ENCODE measurements at places on chromosomes 13 and 19.

DNA sequence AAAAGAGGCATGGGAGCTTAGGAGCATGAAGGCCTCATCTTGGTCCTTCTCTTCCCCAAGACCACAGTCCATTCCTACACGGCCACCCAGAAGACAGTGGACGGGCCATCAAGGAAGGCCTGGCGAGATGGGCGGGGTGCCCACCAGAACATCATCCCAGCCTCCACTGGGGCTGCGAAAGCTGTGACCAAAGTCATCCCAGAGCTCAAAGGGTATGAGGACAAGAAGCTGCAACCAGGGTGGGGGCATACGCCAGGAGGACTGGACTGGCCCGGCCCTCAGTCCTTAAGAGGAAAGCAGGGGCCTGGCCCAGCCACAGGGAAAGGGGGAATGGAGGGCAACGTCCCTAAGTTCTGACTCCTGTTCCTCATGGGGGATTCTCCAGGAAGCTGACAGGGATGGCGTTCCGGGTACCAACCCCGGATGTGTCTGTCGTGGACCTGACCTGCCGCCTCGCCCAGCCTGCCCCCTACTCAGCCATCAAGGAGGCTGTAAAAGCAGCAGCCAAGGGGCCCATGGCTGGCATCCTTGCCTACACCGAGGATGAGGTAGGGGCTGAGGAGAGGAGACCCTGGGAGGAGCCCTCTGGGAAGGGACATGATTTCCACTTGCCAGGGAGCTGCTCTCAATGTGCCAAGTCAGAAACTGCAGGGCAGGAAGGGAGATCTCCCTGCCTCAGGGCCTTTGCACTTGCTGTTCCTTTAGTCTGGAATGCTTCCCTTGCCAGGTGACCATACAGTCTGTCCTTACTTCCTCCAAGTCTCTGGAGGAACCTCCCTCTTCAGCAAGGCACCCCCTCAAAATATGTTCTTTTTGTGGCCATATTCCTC is 1.9 kb upstream of the TMEM147 start:
- DNase-seq: no peak

DNA sequence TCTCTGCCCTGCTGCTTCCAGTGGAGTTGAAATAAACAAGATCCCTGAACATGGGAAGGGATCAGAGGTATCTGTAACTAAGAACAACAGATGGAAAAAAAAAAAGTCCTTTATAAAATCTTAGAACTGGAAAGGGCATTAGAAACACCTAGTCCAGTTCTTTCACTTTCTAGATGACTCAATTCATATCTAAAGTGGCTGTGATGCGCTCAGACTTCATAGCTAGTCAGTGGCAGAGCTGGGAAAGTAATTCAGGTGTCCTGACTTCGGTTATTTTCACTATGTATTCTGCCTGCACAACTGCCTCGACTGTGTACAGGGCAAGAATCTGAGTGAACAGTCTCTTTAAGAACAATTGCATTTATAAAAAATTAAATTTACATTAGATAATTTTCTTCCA is 151.8 kb upstream of the TMTC4 start:
- no peak for DNase-seq

DNA sequence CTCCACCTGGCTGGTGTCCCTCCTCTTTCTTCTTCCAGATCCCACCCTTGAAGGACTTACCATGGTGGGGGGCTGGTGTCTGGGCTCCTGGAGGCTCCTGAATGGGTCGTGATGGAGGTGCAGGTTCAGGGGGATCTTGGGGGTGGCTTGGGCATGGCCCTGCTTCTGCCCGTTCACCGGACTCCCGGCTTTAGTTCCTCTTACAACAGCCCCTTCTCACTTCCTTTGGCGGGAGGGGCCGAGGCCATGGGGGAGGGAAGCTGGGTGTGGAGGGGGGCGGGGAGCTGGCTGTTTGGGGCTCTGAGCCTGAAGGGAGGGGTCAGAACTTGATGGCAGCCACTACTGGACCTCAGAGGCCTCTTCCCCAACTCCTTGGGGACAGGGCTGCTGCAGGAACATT is at the start of gene MYO1F:
MYO1F (minus strand) TSS at position 196 of the 400 bp plus-strand sequence; CDS start at position 63, 133 bp downstream.
- DNase-seq: no peak

- no peak for DNase-seq
These were observed at the start of gene CD79A for GRCh38 chr19:41876847-41877832. Gene CD79A (plus strand): TSS chr19:41877279. CDS start chr19:41877305, 26 bp downstream.

DNA sequence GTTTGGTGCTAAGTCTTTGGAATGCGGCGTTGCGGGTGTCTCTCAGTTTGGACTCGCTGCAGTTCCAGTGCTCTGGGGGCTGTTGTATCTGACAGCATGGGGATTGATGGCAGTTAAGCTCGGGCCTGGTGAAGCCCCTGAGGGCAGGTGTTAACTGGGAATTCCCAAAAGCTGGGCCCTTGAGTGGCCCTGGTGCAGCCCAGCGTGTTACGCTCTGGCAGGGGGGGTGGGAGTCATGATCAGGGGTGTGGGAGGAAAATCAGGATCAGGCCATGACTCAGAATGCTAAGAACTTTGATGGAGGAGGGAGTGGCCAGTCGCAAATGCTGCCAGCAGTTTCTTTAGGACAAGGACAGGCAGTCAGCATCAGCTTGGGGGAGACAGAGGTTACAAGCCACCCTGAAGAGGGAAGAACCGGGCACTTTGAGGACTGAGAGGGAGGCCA is 19.6 kb downstream of the AP2A1 start:
- no peak for DNase-seq

DNA sequence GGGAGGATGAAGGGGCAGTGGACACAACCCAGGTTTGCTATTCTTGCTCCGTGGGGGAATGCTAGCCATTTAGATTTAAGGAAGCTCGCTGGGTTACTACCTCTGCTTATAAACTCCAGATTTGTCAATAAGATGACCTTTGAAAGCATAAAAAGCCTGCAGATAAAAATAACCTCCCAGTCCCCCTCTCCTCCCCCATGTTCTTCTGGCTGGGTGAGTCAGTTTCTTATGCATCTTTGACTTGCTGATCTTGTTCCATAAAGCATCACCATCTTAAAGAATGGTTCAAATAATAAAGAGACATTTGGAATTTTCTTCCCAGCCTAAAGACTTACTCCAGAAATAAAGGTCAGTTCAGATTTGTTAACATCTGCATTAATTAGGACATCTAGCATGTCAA is 118.3 kb upstream of the RNF113B start:
- DNase-seq: no peak

- DNase-seq: peak; percentile 1
These were observed 19.7 kb downstream of the CEACAM16 start for GRCh38 chr19:44718441-44719261.

DNA sequence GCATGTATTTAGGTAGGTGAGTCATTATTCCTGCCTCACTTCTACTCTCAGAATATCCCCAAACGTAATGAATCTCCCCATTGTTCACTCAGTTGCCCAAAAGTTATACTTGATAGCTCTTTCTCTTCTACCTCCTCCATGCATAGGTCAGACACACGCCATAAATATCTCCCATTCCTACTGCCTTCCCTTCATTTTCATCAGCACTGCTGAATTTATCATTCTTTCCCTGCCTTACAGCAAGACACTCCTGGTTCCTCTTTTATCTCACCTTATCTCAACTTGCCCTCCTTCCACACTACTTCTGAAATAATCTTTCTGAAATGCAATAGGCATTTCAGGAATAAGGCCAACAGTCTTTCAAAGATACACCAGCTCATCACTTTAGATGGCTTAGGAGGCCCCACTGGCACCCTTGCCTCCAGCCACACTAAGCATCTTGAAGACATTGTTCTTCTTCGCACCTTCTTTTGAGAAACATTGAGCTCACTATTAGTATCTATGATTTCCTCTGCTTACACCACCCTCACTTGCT is 333.9 kb downstream of the MYO16 start:
- DNase-seq: no peak

- no peak for DNase-seq
These were observed 142.2 kb downstream of the SIPA1L3 start for GRCh38 chr19:38049105-38049649.

DNA sequence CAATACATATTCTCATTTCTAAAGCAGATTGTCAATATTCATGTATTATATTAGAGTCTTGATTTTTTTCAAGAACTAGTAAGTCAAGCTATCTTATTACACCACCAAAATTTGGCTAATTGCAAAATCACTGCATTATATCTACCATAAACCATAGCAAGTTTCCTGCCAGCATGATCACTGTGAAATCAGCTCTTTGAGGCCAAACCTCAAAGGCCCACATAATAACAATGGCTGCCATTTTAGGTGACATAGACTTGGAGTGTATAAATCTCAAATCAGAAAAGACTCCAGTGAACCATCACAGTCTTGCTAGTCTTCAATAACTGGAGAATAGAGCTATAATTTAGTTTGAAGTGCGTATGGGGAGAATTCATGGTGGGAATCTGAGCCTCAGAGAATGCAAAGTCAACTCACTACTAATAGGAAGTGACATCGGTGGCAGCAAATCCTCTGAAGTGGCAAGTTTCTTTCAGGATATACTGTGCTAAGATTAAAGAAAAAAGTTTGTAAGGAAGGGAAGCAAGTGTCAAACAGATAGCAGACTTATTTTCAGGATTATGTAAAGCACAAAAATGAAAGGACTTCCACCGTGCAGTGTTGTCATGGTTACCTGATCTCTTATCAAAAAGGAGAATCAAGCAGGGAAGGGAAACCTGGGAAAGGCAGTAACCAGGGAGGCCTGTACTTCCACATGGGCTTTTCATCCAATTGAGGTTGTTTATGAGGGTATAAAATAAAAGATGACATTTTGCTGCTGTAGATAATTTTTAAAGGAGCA is 117.4 kb upstream of the FNDC3A start:
- DNase-seq: no peak

- DNase-seq: no peak
These were observed 17.3 kb upstream of the FCGBP start for GRCh38 chr19:39951686-39952085.

DNA sequence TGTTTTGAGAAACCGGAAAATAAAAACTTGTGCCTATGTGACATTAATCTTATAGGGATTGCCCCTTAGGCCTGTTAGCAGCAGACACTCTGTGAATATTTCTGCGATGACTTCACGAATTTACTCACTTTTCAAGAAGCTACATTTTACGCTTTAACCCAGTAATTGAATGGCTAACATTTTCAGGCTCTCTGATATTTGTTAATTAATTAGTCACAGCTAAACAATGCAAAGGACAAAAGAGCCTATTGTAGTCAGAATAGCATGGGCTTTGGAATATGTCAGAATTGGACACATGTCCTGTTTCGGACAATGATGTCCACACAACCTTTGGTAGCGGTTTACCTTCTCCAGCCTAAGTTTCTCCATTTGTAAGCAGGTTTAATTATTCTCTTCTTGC is 506.6 kb downstream of the EFNB2 start:
- no peak for DNase-seq

DNA sequence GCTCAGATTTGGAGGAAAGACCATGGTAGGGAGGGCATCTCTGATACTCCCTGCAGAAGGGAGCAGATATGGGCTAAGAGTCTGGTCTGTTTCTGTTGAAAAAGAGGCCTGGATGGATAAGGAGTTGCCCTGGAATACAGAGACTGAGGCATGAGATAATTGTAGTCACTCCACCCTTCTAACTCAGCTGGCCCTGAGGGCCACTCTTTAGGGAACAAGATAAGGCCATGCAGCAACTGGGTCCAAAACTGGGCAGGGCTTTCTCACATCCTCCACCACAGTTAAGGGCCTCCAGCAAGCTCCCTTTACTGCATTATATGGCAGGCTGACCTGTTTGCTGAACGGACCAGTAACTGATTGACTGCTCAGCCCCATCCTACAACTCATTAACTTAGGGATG is 1.3 kb downstream of the ZNF749 start:
- no peak for DNase-seq

DNA sequence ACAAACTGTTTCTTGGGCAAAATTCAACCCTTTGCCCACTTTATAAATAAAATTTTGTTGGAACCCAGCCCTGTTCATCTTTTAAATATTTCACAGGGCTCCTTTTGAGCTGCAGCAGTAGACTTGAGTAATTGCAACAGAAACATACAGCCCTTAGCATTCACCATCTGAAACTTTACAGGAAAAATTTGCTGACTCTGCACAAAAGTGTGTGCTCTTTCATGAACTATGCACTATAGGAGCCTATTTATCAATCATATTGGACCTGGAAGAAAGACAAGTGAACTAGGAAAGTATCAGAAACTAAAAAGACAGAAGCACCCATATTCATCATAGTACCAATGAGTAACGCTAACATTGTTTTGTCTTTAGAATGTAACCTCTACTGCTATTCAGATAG is 406.9 kb upstream of the SLC10A2 start:
- DNase-seq: no peak

DNA sequence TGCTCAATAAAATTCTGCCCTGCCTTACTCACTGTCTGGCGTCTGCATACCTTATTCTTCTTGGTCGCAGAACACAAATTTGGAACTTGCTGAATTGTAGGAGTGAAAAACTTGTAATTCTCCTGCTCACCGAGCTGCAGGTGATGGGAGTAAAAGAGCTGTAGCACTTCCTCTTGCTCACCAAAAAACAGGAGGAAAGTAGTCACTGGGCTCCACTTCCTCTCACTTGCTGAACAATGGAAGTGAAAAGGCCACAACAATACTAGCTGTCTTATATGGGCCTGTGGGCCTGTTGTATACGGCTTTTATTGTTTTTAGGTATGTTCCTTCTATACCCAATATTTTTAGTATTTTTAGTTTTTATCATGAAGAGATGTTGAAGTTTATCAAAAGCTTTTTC is 978.7 kb downstream of the SLITRK5 start:
- no peak for DNase-seq
